ENCODE measurements at places on chromosomes 16 and 17.

DNA sequence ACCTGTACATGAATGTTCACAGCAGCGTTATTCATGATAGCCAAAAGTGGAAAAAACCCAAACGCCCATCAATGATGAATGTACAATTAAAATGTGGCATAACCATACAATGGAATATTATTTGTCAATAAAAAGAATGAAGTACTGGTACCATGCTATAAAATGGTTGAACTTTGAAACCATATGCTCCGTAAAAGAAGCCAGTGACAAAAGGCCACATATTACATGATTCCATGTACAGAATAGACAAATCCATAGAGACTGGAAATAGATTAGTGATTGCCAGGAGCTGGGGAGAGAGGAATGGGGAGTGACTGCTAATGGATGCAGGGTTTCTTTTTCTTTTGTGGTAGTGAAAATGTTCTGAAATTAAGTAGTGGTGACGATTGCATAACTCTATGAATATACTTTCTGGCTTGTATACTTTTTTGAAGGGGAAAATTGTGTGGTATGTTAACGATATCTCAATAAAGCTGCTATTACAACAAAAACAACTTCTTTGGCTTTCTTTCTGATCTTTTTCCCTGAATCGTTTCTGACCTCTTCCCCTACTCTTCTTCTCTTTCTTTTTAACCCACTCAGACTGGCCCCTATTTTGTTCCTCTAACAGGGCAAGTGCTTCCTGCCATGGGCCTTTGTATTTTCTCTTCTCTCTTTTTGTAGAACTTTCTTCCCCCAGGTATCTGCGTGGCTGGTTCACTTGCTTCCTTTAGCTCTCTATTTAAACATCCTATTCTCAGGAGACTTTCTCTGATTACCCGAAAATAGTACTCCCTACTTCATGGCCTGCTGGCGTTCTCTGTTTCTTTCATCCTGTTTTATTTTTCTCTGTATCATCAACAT is 67.9 kb downstream of the FTO start:
- DNase-seq, result no peak

DNA sequence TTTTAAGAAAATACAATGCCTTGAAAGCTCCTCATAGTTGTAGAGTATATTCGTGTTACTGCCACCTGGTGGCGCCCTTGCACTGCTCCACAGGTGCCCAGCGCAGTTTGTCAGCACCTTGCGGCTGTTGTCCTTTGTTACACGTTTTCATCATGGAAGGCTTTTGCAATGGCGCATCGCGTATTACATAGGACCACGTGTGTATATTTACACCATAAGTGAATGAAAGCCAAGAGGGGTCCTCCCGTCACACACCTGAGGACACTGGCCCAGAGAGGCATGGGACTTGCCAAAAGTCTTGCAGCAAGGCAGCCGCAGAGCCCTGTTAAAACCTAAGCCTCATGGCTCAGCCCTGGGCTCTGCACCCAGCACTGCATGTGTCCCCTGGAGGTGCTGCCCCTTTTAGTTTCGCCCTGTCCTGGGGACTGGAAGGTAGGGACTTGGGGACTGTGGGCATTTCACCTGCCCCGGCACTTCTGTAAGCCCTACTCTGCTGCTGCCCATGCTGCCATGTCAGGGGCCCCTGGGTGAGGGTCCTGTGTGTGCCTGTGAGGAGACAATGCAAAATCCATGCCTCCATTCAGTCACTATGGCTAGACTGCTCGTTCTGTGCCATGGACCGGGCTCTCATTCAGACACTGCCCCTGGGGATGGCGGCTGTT is 24.3 kb downstream of the POLR3E start:
- DNase-seq, result peak; percentile 75

DNA sequence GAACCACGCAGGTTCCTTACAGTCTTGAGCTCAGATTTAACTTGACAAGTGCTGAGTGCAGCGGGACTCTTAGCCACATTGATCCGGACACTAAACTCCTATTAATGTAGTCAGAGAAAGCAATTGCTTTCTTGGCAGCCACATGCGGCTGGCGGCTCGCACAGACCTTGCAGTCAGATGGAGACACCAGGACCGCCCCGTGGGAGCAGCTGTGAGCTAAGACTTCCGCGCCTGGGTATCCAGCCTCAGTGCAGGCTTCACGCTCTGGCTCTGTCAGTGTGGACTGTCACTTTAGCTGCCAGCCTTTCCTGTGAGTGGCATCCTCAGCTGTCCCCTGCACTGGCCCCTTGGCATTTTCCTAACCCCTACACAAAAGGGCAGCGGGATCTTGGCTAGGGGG is 80.9 kb upstream of the NLRP1 start:
- no peak for DNase-seq

DNA sequence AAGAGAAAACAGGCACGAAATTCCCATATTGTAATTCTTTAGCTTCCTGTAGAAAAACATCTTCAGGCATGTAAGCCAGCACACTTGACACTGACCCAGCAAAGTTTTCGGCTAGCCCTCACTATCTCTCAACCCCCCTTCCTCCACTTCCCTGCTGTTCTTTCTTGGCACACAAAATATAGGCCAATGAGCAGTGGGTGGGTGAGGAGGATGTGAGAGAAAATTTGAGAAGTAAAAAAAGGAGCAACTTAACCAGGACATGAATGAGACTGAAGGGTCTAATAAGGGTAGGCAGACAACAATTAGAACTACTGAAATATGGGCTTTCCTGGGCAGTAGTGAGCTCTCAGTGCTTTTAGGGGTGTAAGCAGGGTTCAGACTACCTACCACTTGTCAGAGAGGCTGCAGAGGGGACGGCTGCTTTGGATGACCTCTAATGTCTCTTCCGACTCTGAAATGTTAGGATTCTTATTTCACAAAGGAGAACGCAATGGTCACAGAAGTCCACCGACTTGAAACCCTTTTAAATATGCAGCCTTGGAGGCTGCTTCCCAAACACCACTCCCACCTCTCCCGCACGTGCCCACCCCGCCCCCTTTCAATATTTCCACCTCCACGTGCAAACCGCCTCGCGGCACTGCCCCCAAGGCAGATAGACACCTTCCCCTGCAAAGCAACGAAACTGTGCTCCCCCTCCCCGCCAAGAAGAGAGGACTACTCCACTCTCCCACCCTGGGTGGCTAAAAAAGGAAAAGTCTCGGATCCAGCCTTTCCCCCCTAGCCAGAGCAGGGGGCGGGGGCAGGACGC is 889 bp downstream of the MBTD1 start:
- DNase-seq, result no peak

- no peak for DNase-seq
These were observed 9.8 kb upstream of the CSNK1D start for GRCh38 chr17:82283208-82283749.

DNA sequence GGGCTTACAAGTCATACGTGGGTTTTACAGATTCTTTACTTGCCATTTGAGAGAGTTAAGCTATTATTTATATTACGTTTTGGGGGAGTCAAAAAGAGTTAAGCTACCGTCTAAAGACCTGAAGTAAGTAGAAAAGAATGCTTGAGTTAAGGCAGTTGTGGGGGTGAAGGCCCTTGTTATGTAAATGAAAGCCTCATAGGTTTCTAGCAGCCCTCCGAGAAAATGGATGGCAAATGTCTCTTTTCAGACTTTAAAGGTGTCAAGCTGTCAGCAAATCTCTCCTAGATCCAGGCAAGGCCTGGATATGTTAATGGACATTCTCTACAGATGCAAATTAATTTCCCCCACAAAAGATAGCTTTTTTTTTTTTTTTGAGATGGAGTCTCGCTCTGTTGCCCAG is 7.2 kb upstream of the EIF4A3 start:
- DNase-seq, result no peak

- no peak for DNase-seq
These were observed 125.1 kb downstream of the ZNF423 start for GRCh38 chr16:49730772-49731171.

DNA sequence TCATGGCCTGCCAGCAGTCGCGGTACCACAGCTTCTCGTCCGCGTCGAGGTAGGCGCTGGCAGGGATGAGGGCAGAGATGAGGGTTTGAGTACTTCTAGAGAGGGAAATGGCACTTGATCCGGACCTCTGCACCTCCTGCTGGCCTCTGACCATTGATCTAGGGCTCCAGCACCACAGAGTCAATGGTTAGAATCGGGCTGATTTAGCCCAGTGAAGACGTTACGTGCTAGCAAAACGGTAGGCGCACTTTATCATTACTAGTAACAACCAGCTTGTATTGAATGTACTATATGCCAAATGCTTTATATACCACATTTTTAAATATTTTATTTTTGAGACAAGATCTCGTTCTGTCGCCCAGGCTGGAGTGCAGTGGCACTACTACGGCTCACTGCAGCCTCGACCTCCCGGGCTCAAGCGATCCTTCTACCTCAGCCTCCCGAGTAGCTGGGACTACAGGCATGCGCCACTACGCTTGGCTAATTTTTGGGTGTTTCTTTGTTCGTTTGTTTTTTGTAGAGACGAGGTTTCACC is 526 bp downstream of the TSNAXIP1 start:
- no peak for DNase-seq

DNA sequence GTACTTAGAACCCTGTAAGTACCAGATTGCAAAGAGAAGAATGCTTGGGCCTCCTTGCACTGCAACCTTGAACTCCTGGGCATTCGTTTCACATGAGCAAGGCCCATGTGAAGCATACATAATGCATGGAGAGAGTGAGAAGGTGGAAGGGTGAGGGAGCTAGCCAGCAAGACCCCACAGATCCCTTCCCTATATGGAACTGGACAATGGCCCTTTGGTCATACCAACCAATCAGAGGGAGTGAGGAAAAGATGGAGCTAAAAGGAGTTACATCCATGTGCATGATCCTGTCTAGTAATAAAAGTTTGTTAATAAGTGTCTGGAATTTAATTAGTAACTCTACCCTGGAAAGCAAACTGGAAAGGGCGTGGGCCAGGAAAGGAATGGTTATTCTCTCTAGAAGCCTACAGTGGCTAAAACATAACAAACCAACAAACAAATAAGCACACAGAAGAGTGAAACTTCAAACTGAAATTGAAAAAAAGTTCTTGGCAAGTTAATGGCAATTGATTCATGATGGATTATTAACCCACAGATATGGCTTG is 29.6 kb downstream of the DNAH3 start:
- no peak for DNase-seq

GRCh38 chr16:3625911-3626732 is 14.7 kb upstream of the SLX4 start:
- DNase-seq, result no peak

GRCh38 chr17:57407287-57408070 is 151.2 kb downstream of the MSI2 start:
- no peak for DNase-seq

DNA sequence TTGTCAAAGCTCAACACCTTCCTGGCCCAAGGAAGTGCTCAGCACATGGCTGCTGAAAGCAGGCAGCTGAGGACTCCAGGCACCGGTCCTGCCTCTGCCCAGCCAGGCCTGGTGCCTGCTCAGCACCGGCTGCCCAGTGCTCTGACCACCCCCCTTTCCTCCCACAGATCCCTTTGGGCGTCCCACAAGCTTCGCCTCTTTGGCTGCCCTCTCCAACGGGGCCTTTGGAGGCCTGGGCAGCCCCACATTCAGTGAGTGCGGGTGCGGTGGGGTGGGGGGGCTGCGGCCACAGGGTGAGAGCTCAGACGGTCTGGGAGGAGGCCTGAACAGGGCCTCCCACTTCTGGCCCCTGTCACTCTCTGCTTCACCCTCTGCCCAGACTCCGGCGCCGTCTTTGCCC is 10.2 kb downstream of the FBRS start:
- DNase-seq, result no peak

GRCh38 chr17:17711641-17712162 is 30.4 kb downstream of the RAI1 start:
- no peak for DNase-seq

- no peak for DNase-seq
These were observed 5.9 kb downstream of the NLRC5 start for GRCh38 chr16:56995136-56995805.

DNA sequence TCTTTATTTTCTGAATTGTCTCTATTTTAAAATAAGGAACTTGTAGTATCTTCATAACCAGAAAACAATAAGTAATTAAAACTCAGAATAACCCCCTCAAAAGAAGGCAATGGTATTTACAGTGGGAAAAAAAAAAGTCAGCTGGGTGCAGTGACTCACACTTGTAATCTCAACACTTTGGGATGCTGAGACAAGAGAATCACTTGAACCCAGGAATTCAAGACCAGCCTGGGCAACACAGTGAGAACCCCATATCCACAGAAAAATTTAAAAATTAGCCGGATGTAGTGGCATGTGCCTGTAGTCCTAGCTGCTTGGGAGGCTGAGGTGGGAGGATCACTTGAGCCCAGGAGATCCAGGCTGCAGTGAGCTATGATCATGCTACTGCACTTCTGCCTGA is 33.5 kb downstream of the ADAM11 start:
- DNase-seq, result no peak

GRCh38 chr17:2172077-2172851 is 117.4 kb downstream of the HIC1 start:
- peak; percentile 83 for DNase-seq

- peak; percentile 90 for DNase-seq
These were observed 7.8 kb upstream of the RNF213 start for GRCh38 chr17:80252871-80253270.

GRCh38 chr16:53852678-53853077 is 148.7 kb downstream of the FTO start:
- no peak for DNase-seq

- no peak for DNase-seq
These were observed 44.8 kb downstream of the PRMT7 start for GRCh38 chr16:68355447-68356248.

- no peak for DNase-seq
These were observed 10.6 kb upstream of the TFAP4 start for GRCh38 chr16:4283441-4283840.
